ENCODE measurements at places on chromosomes 4 and X.
A peak's percentile ranks its signal among the peaks of the same experiment; 100 is the strongest.

GRCh38 chr4:127344071-127344470 is 288.7 kb upstream of the INTU start:
- DNase-seq, result no peak

- no peak for DNase-seq
Measured at GRCh38 chr4:79689740-79690139, 281.7 kb upstream of the GK2 start.

DNA sequence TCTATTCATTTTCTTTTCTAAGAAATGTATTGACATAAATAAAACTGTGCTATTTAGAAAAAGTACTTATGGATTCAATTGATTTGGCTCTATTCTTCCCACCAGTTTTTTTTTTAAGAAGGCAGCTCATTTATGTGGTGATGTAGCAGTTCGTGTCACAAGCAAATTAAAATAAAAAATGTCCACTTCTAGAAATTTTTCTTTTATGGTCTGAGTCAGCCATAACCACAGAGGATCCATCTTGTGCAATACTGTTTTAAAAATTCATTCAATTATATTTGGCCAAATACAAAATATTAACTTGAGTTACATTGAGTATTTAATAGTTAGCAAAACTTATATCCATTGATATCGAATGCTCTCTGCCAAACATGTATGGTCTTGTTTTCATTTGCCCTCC is 207.9 kb upstream of the FAT1 start:
- no peak for DNase-seq

DNA sequence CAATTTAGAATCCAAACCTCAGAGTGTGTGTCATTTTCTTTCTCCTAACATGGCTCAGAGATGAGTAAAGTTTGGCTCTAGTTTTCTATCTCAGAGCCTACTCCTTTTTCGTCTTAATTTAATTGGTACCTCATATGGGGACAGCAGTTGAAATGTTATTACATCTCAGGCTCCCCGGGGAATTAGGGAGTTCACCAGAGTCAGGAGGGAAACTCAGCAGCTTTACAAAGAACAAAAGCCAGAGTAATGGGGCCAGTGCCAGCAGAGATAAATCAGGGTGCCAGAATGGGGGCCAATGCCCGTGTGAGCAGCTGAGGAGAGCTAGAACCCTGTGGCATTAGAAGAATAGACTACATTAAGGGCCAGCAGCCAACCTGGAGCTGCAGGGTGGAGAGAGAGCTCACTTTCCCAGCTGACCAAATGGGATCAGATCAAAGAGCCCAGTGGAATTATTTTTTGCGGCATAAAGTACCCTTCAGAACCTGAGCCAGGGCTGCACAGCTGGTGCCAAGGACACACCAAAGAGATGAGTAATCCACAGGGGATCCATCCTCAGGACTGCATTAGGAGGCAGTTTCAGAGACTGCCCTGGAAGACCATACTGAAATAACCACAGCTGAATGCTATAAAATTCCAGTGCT is 207.1 kb upstream of the DKK2 start:
- DNase-seq, result no peak

DNA sequence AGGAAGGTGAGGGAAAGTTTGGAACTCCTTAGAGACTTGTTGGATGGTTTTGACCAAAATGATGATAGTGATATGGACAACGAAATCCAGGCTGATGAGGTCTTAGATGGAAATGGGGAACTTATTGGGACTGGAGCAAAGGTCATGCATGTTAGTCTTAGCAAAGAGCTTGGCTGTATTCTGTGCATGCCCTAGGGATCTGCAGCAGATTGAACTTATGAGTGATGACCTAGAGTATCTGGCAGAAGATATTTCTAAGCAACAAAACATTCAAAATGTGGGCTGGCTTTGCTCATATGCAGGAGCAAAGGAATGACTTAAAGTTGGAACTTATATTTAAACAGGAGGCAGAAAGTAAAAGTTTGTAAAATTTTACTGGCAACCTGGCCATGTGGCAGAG is 489.3 kb upstream of the DIPK2B start:
- DNase-seq, result no peak

GRCh38 chrX:37786624-37787422 is 7.0 kb downstream of the CYBB start:
- DNase-seq, result no peak

GRCh38 chrX:65596270-65597034 is 61.9 kb upstream of the LAS1L start:
- DNase-seq, result no peak

DNA sequence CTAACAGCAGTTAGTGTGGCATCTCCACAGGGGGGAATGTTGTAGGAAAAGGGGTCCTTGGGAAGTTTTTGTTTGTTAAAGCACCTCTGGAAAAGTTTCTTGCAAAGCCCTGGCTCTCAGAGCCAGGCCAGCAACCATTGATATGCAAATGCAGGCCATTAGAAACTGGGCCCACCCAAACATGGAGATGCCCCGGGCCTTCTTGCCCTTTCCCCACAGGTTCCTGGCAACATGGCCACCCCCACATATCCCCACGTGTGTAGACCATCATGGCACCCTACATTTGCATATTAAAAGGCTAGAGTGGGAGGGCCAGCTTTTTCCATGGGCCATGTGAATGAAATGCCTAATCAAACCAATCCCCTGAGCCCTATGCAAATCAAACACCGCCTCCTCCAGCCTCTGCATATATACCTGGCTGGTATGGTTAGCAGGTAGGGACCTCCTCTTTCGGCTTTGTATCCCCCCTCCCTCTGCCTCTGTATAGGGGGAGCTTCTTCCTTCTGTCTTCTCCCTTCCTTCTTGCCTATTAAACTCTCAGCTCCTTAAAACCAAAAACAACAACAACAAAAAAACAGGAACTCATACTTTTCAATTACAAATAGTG is 44.0 kb upstream of the ZCCHC13 start:
- no peak for DNase-seq

- DNase-seq, result no peak
Measured at GRCh38 chr4:177251237-177251636, 58.4 kb upstream of the NEIL3 start.

DNA sequence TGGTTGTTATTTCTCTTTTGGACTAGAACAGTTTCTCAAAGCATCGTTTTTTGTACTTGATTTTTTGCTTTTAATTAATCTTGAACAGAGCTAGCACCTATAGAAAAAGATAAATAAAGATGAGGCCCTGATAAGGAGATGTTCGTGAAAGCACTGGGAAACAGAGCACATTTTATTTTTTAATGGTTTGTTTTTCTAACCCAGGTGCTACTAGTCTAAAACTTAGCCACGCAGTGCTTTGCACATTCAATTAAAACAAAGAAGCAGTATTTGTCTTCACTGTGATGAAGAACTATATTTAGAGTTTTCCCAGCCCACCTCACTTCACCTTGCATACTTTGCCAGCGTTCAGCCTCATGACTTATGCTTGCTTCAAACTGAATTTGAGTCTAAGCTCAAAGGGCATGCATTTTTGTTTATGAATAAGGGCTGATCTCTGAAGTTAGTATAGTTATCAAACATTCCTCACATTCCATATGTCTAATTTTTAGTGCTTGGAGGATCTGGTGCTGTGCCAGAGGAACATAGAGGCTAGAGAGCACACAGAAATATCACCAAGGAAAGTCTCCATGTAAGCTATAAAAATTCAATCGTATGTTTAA is 76.7 kb downstream of the WWC2 start:
- no peak for DNase-seq

DNA sequence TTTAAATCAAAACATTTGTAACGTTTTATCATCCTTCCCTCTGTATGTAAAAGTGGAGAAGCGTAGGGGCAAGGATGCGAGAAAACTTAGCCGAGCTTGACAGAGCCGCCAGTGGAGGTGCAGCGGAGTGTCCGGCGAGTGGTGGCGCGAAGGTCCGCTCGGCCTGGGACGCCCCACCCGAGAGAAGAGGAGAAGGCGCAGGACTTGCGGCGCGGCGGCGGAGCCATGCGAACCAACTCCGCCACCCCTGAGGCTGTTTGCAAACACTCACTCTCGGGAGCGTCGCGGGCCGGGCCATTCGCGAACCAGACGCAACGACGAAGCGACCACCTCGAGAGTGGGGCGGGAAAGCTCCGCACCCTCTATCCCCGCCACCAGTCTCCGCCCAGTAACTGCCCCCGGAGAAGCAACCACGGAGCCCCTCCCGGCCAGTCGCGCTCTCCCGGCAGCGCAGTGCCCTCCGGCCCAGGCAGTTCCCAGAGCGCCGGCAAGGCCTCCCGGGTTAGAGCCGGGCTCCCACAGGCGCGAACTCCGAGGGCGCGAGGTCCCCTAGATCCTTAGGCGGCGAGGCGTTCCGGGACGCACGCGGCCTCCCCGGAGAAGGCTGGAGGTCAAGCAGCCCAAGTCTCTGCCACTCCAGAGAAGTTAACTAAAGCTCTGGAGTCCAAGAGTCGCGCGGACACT is 2.3 kb upstream of the MAB21L2 start:
- no peak for DNase-seq

- DNase-seq, result no peak
Measured at GRCh38 chr4:41430792-41431191, 107.2 kb upstream of the LIMCH1 start.

DNA sequence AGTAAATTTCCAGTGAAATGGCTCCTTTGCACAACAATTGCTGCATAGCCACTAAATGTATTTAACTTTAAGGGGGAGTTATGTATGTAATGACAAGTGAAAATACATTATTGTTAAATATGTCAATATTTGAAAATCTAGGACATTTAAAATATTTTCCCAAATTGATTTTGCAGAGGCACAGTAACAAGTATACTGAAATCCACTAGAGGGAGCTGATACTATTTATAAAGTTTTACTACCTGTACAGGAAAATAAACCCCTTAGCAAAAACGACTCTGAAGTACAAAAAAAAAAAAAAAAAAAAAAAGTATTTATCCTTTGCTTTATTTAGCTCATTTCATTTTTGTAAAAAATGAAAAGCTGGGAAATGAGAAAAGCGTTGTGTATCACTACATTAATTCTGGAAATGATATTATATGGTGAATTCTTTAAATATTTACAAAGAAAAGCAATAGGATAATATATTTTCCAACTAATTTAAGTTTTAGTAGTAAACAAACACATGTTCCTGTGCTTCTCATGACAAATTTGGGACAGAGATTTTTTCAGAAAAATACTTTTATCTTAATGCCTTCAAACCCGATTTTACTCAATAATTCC is 727.7 kb downstream of the DMD start:
- DNase-seq, result no peak

DNA sequence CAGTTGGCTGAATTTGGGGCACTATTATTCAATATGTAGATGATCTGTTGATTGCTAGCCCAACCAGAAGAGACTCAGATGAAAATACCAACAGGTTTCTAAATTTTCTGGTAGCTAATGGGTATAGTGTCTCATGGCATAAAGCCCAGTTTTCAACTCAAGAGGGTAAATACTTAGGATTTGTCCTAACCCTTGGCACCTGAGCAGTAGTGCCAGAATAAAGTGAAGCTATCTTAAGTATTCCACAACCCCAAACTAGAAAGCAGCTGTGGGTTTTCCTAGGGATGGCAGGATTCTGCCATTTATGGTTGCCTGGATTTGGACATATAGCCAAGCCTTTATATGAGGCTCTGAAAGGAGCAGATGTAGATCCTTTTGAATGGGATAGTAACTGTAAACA is 119.0 kb downstream of the AGTR2 start:
- no peak for DNase-seq

GRCh38 chrX:35380808-35381700 is 417.1 kb upstream of the MAGEB16 start:
- peak; percentile 1 for DNase-seq

- DNase-seq, result peak; percentile 12
Measured at GRCh38 chr4:172982151-172982590, 186.4 kb upstream of the GALNT7 start.

- no peak for DNase-seq
Measured at GRCh38 chr4:112007391-112007790, 137.9 kb upstream of the FAM241A start.

- DNase-seq, result no peak
Measured at GRCh38 chrX:112877771-112878173, 37.1 kb upstream of the AMOT start.

DNA sequence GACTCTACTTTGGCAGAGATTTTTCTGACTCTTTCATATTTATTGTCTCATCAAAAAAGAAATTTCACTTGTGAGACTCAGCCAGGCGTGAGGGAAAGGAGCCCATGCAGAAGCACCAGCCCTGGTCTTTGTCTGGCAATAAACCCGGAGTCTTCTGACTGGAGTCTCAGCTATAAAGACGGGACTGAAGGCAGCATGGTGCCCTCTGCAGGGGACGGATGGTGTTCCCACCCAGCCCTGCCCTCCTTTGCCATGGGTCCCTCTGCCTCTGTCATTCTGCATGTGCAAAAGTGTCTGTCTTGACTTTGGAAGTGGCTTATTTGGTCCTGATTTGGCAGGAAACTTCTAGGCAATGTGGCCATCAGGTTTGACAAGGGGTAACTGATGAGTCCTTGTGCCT is 14.2 kb downstream of the ZNF185 start:
- DNase-seq, result no peak

- DNase-seq, result no peak
Measured at GRCh38 chr4:33802578-33802977, 2441.7 kb downstream of the ARAP2 start.

- DNase-seq, result no peak
Measured at GRCh38 chr4:1572010-1572385, 112.1 kb downstream of the FAM53A start.

GRCh38 chrX:101357166-101357795 is 8.7 kb upstream of the TIMM8A start:
- DNase-seq, result no peak

GRCh38 chr4:1651609-1652008 is 32.5 kb downstream of the FAM53A start:
- no peak for DNase-seq

DNA sequence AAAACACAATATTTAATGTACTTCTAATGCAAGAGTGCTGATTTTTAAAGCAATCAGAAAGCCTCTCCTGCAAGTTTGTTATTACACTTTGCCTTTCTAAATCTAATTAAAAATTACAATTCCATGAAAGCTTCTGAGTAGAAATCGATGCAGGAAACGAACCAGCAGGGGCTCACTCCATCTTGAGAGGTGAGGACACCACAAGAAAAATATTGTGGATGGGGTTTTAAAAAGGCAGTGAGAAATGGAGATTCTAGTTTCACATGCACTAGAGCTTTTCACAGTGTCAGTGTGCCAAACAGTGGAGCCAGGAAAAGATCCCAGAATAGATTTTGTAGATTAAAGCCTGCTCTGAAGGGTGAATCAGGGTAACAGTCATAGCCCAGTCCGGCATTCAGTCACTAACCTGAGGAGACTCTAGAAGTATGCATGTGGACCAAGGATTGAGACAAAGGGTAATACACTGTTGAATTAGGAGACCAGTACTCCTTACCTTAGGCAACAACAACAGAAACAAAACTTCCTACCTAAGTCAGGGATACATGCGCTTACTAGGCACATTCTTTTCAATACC is 362.3 kb downstream of the NAF1 start:
- no peak for DNase-seq

Data from NCI-H1105 (cell line).